ENCODE measurements at places on chromosomes 13 and 19.

DNA sequence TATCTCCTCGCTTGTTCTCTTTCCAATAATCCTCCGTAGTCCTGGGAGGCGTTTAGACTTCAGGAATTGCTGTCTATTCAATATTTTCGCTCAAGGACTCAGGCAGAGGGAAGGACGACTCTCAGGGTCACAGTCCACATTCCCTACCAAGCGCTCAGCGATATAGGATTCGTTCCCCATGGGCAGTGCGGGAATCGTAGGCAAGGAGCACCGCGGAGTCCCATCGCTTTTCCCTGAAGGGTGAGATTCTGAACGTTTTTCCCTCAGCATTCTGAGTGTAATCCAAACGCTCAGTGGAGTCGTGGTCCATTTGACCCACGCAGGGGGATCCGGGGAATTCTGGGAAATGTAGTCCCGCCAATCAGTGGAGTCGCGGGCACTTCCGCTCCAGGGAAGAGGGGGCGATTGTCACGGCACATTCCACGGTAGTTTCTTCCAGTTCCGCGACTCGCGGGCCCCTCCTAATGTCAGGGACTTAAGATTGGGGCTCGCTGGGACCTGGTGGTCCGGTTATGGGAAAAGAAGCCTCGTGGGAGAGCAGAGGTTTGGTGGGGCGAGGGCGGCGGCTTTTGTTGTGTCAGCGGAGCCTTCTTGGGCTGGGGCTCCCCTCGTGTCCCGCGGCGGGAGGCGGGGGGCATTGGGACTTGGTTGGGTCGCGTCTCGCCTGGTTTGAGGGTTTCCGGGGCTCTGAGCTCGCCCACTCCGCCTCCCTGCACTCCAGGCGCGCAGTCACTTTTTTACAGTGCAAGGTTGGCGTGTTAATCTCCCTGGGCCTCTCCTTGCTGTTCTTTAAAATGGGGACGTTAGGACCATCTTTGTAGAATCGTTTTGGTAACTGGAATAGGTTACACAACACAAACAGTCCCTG lies at the start of gene ZNF234:
Gene ZNF234, plus strand, starts transcription at position 364 of the 868 bp plus-strand sequence. CDS start 3,079 bp downstream, outside the sequence.
- DNase-seq: peak; percentile 80

GRCh38 chr19:32178401-32178800 lies 167.0 kb upstream of the ZNF507 start:
- no peak for DNase-seq

GRCh38 chr19:33343859-33344572 lies 29.5 kb upstream of the CEBPG start:
- peak; percentile 47 for DNase-seq

DNA sequence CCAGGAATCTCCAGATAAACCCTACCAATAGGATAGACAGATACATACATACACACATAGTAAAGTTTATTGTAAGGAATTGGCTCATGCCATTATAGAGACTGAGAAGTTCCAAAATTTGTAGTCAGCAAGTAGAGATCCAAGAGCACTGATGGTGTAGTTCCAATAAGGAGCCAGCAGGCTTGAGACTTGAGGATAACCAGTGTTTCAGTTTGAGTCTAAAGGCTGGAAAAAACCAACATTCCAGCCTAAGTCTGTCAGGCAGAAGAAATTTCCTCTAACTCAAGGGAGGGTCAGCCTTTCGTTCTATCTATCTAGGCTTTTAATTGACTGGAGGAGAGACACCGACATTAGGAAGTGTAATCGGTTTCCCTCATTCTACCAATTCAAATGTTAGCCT lies 110.2 kb upstream of the TSHZ3 start:
- peak; percentile 6 for DNase-seq

GRCh38 chr13:109152311-109152820 lies 523.0 kb downstream of the MYO16 start:
- DNase-seq: no peak

DNA sequence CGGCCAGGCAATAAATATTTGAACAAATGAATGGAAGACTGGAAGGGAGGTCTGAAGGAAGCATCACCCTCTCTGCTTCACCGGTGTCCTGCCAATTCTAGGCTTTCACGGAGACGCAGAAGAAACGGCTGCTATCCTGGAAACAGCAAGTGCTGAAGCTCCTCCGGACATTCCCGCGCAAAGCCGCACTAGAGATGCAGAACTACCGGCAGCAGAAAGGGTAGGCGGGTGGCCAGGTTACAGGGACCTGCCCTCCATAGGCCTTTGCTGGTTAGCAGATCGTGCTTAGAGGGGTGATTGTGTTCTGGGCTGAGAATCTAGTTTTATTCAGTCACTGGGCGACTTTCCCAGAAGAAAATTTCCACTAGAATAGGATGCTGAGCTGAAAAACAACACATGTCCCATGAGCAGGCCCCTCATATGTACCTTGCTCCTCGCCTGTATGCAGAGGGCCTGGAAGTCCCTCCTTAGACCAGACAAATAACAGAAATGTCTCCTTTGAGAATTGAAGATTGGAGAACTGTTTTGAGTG lies 11.0 kb downstream of the PAF1 start:
- no peak for DNase-seq

GRCh38 chr13:101875091-101875490 lies 422.6 kb downstream of the ITGBL1 start:
- DNase-seq: no peak

DNA sequence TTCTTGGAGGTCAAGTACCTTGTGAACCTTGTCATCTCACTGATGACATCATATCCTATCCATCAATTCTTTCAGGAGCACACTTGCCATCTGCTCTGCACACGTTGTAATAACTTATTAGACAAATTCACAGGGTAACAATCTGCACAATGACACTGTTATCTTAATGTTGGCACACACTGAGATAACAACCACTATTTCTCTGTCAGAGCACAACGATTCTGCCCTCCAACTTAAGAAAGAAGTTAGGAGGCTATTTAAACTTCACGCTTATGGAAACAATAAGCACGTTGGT lies 351.3 kb downstream of the DACH1 start:
- no peak for DNase-seq

Data from fibroblast of mammary gland (primary cell).